GM12864 (cell line): ENCODE measurements at places on chromosomes 1 and 21.

DNA sequence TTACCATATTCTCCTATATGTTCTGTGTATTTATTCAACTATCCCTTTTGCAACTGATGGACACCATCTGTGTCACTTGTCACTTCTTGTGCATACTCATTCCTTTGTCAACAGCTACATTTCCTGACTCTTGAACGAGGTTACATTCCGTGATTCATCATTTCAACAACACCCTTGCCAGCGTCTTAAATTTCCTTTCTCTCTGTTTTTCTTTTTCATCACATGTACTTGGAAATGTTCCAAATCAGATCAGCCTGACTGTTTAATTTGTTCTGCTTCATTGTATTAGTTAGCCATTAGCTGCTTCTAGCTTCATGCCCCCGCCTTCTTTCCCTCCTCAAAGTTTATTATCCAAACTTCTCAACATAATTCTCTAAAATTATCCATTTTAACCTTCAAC lies 173.0 kb downstream of the ADGRL4 start:
- DNase-seq, result no peak

DNA sequence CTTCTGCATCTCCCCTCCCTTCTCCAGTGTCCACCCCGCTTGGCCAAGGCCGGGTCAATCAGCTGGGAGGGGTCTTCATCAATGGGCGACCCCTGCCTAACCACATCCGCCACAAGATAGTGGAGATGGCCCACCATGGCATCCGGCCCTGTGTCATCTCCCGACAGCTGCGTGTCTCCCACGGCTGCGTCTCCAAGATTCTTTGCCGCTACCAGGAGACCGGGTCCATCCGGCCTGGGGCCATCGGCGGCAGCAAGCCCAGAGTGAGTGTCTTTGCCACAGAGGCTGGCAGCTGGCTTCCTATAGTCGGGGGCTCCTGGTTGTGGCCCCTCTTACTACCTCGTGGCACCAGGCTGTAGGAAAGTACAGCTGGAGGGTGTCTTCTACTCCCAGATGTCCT lies 3.6 kb downstream of the PAX7 start:
- DNase-seq, result no peak

DNA sequence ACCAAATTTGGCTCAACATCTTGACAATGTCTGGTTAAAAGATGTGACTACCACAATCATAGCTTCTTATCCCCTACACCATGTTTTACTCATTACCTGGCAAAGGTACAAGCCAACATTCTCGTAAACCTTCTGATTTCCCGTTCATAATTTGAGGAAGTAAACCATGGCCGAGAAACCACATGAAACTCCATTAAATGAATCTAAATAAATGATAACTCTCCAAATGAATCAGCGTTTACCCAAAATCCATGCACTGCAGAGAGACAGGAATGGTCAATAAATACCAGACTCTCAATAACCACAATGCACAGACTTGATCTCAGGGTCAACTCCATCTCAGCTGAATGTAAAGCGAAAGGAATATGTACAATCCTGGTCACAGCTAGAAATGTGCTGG lies 125.2 kb downstream of the TYW3 start:
- DNase-seq, result peak; percentile 22

DNA sequence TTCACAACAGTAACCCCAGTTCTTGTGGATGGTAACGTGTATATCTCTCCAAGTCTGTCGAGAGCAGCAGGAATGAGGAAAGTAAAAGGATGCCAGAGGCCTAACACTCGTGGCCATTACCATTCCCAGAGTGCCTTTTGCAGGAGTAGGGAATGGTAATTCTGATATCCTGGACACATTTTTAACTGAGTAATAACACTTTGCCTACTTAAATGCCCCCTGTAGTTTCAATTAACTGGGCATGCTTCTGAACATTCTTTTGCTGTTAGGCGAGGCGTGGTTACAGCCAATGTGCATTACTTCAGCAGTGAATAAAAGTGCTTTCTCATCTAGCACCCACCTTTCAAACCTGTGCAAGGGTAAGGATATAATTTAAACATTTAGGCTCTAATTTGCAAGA lies 258.5 kb upstream of the ADGRL2 start:
- DNase-seq, result no peak

DNA sequence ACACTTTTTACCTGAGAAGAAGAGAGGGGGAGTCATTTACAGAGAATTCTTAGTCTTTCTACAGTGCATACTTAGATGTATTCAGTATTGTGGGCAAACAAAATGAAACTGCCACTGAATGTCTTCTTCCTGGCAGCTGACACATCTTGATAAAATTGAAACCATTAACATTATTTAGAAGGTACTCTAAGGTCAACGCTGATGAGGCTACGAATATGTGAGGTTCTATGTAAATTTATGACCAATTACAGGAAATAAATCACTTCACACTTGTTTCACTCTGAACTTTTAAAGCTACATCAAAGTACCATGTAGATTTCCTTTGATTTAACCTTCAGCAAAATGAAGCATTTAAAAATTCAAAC lies 51.3 kb upstream of the GFI1 start:
- DNase-seq, result peak; percentile 62

DNA sequence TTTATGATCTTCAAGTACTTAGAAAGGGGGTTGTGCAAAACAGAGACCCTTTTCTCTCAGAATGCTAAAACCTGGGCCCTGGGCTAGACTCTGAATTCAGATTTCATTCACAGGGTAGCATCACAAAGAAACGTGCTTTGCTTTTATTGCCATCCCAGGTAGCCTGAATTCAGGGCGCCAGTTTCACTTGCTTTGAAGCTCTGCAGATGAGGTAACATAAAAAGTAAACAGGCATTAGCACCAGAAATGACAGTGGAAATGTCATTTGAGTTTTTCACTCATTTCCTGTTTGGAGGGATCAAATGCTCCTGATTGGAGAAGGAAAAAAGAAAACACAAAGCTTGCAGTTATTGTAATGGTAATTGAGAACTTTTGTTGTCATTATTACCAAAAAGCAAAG lies 2.6 kb downstream of the SYPL2 start:
- no peak for DNase-seq

DNA sequence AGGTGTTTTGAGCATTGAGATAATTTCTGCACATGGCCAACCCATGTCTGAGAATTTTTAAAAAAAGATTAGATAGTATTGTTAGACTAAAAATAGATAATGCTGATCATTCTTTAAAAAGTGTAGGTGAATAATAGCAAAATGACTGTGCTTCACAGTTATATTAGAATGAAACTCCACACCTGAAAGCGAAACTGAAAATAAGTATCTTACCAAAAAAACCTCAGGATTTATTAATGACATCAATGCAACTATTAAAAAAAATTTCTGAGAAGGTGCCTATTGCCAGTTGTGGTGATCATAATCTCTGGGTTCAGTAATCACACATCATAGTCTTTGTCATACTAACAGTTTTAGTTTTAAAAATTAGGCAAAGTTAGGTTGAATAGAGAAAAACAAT lies 36.5 kb downstream of the PLA2G4A start:
- peak; percentile 24 for DNase-seq

GRCh38 chr1:25524568-25525360 lies 18.6 kb upstream of the LDLRAP1 start:
- DNase-seq, result no peak

DNA sequence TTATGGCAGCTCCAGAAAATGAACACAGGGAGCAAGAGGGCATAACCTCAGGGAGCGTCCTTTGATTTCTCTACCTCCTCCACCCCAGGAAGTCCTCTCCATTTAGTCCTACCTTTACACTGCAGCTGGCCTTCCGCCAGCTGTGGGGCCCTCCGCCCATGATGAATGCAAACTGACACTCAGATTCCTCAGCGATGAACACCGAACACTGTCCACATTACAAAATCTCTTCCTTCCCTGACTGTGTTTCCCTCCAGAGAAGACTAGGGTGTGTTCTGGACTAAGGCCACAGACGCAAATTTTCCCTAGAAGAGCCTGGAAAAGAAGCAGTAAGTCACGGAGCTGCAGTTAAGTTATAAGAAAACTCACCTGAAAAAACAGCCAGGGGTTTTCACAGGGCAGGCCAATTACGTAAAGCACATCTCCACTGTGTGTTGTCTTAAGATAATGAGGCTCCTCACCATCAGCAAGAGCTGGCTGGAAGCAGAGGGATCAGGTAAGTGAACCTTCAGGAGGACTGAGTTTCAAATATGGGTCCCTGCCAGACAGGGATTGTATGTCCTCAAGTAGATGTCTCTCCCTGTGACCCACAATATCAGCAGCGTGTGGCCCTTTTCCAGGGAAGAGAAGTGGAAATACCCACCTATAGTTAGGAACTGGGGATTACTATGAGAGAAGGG lies 46.3 kb upstream of the ATP1B1 start:
- no peak for DNase-seq

DNA sequence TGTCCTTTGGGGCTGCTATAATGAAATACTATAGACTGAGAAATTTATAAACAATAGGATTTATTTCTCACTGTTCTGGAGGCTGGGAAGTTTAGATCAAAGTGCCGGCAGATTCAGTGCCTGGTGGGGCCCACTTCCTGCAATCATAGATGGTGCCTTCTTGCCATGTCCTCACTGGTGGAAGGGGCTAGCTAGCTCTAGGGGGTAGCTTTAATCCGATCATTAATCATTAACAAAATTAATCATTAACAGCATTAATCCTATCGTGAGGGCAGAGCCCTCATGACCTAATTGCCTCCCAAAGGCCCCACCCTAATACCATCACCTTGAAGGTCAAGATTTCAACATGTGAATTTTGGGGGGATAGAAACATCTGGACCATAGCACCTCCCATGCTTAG lies 124.3 kb downstream of the TRABD2B start:
- DNase-seq, result no peak

- no peak for DNase-seq
These were observed 2.7 kb downstream of the FAM163A start for GRCh38 chr1:179745743-179746142.

DNA sequence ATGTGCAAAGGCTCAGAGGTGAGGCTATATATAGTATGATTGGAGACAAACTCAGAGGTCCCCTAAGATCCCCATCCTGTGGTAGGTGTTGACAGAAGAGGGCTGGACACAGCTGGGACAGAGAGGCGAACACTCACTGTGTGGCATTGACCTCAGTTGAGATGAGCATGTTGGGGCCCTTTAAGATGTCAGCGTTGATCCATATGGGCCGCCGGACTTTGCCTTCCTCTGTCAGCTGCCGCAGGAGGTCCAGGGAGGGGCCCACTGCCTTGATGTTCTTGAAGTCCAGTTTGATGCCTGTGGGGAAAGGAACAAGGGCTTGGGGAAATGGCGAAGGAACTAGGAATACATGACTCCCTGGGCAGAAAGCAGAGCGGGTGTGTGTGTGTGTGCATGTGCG lies 8.8 kb downstream of the FAM151A start:
- no peak for DNase-seq

DNA sequence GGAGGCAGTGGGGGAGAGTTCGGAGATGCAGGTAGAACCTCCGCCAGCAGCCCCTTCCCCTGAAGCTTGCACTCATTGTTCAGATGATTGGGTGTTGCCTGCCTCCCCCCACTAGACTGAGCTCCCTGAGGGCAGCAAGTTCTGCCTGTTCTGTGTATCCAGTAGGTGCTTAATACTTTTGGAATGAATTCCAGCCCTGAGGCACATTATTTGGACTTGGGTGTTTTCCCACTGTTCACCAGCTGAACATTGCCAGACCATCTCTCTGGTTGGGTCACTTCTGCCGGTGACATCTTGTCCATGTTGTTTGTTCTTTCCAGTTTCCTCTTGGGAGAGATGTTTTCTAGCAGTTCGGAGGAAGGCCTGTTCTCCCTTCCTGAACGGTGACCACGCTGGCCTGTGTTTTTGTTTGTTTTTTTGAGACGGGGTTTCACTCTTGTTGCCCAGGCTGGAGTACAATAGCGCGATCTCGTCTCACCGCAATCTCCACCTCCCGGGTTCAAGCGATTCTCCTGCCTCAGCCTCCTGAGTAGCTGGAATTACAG lies 48.7 kb downstream of the SPSB1 start:
- DNase-seq, result no peak

DNA sequence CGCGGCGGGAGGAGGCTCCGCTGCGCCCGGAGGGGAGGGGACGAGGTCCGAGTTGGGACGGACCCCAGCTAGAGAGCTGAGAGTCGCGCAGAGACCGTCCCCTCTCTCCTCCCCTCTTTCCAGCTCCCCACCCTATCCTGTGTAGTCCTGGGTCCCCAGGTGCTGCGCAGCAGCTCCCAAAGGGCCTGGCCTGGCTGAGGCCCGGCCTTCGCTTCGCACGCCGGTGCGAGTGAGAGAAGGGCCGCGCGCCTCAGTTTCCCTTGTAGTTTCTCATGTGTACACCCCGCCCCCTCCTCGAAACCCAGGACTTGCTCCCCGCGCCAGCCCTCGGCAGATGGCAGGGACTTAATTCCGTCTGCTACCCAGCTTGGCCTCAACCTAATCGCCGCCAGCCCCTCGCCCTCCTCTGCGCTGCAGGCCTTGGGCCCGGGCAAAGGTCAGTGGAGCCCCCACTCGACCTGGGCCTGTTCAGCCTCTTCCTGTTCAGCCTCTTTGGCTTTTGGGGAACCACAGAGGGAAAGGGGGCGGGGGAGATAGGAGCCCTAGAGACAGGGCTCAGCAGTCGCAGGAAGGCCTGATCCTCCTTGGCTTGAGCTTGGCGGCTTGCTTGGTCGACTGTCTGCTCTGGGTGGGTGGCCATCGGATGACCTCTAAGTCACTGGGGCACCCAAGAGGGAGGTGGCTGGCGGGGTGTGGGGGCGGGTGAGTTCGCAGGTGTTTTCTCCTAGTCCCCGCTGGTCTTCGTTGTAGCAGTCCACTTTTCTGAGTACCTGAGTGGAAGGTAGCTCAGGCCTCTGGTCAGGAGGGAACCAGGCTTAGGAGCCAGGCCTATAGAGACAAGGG lies 1.0 kb downstream of the ZNF687 start:
- no peak for DNase-seq

DNA sequence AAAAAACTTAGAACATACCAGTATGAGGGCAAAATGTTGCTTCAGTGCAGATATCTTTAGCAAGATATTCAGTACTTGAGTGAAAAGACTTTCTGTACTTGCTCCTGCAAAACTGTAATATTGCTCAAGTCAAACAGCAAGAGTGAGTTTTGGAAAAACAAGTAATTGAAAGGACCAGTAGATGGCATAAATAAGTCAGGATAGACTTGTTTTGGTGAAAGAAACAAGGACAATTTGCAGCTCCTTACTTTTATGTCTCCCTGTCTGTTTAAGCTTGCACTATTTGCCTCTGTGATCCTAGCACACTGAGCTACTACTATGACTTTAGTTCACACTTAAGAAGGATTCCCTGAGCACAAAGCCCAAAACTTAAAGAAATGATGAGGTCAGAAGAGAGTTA lies 39.1 kb downstream of the IFI44 start:
- DNase-seq, result no peak

DNA sequence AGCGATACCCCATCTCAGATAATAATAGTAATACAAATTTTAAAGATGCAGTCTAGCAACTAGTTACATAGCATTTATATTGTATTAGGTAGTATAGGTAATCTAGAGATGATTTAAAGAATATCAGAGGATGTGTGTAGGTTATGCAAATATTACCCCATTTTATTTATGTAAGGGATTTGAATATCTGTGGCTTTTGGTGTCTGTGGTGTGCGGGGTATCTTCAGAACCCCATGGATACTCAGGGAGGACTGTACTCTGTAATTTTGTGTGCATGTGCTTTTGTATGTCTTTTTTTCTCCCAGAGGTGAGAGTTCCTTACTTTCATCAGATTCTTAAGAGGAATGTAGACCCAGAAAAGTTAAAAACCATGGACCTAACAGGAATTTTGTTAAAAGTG lies 12.8 kb downstream of the RNF2 start:
- DNase-seq, result no peak
